Stimulated activated CD4-positive, alpha-beta T cell treated with anti-CD3 and anti-CD28 coated beads, TNF-alpha, amount 100 ng/mL, for 4 hours (primary cell): ENCODE measurements at places on chromosomes 1 and 21.

DNA sequence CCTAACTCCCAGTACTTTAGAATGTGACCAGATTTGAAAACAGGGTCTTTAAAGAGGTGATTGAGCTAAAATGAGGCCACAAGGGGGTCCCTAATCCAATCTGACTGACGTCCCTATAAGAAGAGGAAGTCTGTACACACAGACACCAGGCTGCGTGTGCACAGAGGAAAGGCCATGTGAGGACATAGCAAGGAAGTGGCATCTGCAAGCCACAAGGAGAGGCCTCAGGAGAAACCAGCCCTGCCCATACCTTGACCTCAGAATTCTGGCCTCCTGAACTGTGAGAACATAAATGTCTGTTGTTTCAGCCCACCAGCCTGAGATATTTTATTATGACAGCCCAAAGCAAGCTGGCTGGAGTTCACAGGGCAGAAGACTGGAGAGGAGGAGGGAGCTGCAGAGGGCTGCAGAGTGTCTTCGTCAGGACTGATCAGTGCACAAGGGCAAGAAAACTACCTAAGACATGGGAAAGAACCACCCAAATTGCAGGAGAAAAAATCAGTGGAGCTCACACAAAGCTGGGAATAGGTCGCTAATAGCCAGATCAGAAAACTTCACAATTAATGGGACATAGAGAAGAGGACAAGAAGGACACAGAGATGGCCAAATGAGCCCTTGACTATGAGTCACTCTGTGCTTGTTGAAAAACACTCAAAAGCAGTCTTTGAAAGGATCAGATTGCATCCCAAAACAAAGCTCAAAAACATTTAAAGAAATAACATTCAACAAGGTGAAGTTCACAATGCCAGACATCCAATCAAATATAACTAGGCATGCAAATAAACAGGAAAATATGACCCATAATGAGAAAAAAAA, 14.1 kb upstream of the WNT9A start:
- DNase-seq, result no peak

GRCh38 chr21:22898051-22898665, 1899.9 kb downstream of the NCAM2 start:
- DNase-seq, result no peak

DNA sequence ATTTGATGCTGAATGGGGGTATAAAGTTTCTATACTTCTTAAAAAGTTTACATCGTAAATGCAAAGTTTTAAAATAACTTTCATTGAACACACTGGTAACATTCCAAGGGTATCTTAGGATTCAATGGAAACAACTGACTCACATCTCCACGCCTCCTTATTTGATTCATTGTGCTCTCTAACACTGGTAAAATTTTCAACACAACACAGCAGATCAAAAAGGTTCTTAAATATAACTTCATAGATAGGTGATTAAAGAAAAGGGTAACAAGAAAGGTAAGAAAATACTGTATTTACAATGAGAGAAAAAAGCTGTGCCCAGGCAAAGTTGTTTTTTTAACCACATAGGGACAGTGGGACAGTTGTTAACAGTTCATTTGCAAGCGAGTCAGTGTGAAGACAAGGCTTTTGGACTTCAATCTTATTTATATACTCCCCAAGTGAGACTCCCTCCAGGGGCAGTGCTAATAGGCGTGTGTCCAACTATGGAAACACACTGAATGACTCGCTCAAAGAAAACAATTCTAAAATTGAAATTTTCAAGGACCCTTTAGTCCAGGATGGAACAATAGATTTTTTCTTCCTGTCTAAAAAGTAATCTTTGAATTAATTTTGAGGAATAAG, 140.5 kb downstream of the TIAM1 start:
- no peak for DNase-seq

GRCh38 chr1:203190949-203191348, 4.4 kb upstream of the CHI3L1 start:
- no peak for DNase-seq

GRCh38 chr1:164803366-164803765, 244.4 kb downstream of the PBX1 start:
- no peak for DNase-seq

- DNase-seq, result no peak
Measured at GRCh38 chr21:35156293-35157278, 107.5 kb upstream of the RUNX1 start.

DNA sequence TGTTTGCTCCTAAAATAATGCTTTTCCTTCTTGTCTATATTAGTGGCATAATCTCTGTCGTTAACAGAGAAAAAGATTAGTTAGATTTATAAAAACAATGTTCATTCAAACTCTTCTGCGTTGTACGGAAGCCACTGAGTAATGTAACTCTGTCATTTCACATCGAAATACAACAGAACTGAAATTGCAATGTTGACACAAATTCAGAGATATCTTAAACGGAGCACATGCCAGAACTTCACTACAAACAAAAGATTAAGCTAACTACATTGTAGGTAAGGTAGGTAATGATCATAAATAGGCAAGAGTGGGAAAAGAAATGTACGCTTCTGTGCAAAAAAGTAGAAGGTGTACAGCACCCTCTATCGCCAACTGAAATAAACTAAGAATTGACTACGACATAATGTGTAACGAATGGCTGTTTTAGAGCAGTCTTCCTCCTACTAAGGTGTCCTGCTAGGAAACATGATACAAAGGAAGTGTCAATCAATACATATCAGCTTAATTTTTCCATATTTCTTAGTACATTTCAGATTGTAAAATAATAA, 56.6 kb downstream of the PCNX2 start:
- DNase-seq, result no peak

DNA sequence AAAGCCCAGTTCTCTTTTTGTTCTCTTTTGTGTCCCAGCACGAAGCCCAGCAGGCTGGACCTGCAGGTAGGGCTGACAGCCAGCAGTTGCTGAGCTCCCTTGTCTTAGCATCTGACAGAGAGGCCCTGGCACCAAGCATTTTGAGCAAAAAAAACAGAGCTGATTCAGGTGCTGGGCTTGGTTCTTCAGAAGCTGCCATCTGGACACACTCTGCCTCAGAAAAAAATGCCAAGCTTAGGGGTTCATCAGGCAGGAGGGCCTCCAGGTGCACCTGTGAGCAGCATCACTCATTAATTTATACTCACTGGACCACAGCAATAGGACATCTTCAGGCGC, 167.1 kb upstream of the PLD5 start:
- DNase-seq, result no peak

DNA sequence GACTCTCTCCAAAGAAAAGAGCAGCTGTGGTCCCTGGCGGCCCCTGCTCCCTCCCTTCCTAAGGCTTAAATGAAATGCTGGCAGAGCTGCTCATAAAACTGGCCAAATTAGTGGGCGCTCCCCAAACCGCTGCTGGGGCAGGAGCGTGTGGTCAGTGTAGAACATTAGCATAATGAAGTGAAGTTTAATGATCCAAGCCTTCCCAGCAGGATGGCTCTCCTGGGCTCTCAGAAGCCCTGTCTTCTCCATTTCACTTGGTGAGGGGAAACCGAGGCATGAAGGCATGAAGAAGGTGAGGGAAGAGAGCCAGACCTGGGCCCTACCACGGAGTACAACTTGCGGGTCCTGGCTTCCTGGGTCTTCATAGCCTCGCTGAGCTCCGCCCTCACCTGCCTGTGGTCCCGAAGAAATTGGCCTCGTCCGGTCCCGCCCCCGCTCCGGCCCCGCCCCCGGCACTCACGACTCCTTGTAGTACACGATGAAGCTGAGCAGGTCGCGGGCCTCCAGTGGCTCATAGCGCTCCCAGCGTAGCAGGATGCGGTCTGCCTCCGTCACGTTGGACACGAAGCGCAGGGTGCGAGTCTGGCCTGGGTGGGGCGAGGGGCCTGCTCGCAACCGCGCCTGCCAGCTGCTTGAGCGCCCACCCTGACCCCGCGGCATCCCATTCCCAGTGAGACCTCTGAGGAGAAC, 10.3 kb downstream of the INSRR start:
- peak; percentile 32 for DNase-seq

DNA sequence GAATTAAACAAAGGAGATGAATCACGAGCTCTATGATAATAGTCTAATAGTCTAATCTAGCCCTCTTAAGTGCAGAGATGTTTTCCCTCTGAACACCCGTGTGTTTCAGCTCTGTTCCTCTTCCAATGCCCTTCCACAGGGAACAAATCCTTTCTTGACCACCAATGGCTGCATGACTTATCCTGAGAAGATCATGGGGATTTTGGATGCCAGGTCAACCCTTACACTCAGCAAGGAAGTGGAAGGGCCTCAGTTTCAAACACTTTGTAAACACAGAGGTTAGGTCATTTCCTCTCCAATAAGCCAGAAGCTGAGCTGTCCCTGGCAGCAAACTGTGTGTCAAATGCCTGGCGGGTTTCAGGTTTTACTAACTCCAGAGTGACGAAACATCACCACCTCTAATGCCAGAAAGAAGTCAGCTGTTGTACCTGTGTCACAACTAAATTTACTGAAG, 200.0 kb downstream of the GABPA start:
- no peak for DNase-seq

DNA sequence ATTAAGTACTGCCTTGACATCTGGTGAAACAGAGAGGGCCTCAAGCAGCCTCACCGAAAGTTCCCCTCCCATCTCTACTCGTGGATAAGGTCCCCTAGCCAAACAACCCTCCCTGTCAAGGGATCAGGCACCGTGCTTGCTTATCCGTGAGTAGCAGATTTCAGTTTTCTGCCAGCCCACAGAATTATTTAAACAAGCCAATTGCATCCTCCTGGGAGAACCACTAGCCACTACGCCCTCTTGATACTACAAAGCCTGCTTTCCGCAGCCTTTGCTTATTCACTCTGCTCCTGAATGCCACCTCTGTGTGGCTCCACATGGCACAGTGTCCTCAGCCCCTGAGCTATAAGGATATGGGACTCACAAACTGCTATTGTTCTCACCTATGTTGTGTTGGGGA, 5.9 kb upstream of the TFF2 start:
- no peak for DNase-seq

DNA sequence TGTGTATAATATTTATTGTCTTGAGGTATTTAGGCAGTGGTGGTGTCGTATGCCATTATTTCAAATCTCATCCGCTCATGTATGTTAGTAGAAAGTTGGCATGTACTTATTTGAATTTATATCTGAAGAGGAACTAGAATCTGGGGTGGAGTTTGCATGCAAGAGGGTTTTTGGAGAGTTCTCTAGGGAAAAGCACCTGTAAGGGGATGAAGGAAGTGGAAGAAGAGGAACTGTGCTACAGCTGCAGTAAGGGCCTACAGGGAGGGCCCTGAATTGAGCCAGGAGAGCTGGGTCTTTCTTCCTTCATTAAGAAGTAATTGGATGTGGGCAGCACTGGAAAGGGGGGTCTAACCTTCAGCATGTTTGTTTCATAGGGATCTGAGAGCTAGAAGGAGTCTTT, 197.2 kb downstream of the HMCN1 start:
- no peak for DNase-seq

DNA sequence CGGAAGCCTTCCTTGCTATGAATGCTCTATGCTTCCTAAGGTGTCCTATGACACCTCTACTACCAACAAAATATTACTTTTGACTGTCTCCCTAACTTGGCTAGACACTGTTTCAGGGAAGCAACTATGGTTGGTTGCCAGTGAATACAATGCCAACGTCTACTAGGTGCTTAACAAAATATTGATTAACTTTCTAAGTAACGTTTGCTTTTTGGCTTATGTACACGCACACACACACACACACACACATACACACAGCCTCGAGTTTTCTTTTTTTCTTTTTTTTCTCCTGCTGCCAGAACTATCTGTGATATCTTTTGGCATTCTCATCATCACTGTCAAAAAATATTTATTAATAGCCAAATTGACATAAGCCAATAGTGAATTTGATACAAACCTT, 864.0 kb downstream of the PLA2G4A start:
- no peak for DNase-seq

GRCh38 chr1:45478121-45478814, 12.7 kb downstream of the TESK2 start:
- DNase-seq, result no peak

DNA sequence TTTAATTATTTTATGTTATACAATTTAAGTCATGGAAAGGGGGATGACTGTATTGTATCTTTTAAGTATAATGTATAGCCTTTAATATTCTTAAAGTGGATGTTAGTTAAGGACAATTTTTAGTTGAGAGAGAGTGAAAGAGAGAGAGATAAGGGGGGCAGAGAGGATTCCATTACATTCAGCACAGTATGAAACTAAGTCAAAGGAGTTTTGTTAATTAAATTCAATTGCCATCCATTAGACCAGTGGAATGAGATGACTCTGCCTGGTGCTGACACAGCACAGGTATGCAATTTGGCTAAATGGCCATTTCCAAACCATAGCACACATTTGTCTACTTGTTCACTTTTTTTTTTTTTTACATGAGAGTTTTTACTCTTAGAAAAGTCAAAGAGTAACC, 27.5 kb downstream of the NFIA start:
- DNase-seq, result no peak

GRCh38 chr1:33007190-33008050, 29.3 kb downstream of the AK2 start:
- no peak for DNase-seq

DNA sequence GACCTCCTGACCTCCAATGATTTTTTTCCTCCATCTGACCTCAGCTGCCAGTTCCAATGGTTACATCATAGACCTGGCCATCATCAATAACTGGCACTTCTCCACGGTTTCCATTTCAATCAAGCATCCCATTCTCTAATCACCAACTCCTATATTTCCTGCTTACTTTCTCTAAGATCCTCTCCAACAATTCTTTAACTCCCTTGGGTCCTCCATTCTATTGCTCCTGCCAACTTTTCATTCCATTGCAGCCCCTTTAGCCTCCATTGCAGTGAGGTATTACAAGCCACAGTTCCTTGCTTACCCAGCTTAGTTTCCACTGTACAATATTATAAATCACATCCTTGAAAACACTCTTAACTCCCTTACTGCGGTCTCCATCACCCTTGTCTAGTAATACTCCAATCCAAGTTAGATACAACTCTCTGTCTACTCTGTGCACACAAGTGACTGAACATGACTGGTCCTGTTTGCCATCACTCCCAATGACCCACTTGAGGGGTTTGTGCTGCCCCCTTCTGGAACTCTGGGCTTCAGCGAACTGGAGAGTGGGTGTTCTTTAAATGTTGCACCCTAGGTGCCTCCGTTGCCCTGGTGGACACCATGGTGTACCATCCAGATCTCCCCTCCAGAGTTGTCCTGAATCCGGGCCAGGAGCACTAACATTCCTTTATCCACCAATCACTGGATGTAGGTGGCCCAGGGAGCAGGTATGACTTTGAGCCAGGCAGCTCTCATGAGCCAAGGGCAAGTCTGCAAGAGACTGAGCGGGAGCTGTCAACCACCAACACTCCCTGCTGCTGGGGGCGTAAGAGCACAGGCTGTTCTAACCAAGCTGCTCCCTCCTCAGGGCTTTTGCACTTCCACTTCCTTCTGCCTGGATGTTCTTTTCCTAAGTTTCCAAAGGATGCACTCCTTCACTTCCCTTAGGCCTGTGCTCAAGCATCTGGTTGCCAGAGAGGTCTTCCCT, 3.7 kb upstream of the FNDC7 start:
- peak; percentile 31 for DNase-seq

DNA sequence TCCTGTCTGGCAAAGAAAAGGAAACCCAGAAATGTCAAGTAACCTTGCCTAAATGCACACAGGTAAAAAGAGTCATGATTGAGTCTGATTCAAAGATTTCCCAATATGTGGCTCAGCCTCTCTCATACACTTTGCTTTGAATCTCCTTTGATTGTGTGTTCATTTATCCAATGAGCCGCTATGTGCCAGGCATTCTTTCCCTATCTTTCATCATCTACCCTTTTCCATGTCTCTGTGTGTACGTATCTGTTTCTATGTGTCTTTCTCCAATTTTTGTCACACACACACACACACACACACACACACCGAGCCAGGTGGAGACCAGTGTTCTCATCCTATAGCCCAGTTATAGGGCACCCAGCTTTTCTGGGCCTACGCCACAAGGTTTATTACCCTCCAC, 35.7 kb upstream of the BCL9 start:
- no peak for DNase-seq
